GDM1 (cell line): ENCODE measurements at places on chromosomes 2 and 18.

DNA sequence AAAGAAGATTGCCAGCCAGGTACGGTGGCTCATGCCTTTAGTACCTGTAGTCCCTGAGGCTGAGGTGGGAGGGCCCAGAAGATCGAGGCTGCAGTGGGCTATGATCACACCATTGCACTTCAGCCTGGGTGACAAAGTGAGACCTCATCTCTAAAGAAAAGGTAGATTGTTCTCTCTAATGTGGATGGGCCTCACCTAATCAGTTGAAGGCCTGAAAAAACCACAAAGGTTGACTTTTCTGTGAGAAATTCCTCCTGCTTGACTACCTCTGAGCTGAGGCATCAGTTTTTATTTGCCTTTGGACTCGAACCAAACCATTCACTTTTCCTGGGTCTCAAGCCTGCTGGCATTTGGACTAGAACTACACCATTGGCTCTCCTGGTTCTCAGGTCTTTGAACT is 142.1 kb upstream of the CYP26B1 start:
- DNase-seq: no peak

GRCh38 chr2:109535217-109535946 is 78.4 kb downstream of the SEPTIN10 start:
- DNase-seq: no peak

- no peak for DNase-seq
Measured at GRCh38 chr2:3575534-3576262, 638 bp downstream of the RPS7 start.

- no peak for DNase-seq
Measured at GRCh38 chr18:72372076-72372475, 172.1 kb downstream of the CBLN2 start.

DNA sequence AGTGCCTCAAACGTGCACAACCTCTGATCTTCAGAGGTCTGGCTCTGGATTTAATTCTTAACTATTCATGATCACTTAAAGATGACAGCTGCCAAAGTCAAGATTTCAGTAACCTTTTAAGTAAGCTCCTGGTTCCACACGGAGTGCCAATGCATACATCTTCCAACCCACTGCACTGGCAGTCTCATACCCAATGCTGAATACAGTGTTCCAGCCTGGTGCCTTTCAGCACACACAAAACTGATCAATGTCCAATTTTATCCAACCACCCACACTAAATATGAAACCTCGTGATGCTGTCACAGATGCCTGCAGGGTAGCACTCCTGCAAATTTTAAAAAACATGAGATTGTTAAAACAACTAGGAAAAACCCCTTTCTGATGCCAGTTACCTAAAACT is 84.0 kb downstream of the EHBP1 start:
- no peak for DNase-seq

GRCh38 chr2:70887550-70888246 is 48.0 kb upstream of the ATP6V1B1 start:
- DNase-seq: no peak

DNA sequence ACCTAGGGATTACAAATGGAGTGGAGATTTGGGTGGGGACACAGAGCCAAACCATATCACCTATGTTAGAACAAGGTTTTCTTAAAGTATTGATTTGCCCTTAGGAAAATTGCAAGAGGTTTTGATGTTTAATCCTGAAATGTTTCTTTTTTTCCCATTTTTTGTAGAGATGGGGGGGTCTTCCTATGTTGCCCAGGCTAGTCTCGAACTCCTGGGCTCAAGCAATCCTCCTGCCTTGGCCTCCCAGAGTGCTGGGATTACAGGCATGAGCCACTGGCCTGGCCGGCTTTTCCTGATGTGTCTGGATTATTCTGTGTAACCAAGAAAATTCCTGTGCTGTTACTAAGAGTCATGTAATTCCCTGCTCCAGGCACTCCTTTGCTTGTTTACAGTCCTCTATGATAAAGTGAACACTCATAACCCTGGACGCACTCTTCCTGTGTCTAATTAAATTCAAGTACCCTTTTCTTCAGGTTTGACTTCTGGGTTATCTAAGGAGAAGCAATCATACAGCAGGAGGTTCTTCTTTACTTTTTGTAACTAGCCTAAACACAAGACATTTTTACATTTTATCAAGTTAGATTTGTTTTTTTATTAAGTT is 15.0 kb upstream of the CTDP1 start:
- DNase-seq: no peak

GRCh38 chr2:206996556-206997065 is 57.3 kb downstream of the CPO start:
- no peak for DNase-seq
